ENCODE measurements at places on chromosomes 13 and 19.

GRCh38 chr13:93814658-93815057 is 588.1 kb downstream of the GPC6 start:
- DNase-seq, result no peak

GRCh38 chr13:100338275-100338674 is 249.4 kb downstream of the PCCA start:
- no peak for DNase-seq

DNA sequence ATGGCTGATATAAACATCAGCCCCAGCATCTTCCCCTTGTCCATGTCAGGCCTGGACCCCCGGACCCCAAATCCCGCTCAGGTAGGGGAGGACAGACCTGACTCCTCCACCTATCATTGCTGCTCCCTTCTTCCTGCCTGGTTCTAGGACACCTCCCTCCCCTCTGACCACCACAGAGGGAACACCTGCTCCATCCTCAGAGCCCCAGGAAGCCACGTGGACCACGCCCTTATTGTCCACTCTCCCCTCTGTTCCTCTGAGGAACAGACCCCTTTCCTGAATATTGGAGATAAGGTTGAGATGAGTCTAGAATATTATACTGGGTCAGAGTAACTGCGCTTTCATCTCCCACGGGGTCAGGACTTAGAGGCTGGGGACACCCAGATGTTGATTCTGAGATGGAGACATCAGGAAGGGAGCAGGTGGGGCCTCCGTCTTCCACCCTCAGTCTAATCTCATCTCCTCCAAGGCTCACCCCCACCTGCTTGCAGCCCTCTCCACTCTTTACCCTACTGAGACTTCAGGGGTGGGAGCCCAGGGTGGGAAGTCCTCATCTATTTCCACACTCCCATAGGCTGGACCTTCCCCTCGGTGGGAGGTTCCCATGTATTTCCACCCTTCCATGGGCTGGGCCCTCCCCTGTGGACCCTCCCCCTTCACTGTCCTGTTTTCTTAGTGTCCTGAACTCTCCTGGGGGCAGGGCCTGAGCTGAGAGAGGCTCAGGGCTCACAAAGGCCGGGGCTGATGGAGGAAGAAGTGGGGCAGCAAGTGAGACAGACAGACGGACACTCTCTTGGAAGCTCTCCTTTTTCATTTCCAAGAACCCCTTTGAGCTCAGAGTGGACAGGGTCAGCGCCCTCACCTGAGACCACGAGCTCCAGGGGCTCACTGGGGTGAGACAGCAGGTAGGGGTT is 2.7 kb downstream of the LILRA4 start:
- DNase-seq, result no peak

- DNase-seq, result no peak
Observed at GRCh38 chr13:45199711-45200110, 1.1 kb downstream of the KCTD4 start.

DNA sequence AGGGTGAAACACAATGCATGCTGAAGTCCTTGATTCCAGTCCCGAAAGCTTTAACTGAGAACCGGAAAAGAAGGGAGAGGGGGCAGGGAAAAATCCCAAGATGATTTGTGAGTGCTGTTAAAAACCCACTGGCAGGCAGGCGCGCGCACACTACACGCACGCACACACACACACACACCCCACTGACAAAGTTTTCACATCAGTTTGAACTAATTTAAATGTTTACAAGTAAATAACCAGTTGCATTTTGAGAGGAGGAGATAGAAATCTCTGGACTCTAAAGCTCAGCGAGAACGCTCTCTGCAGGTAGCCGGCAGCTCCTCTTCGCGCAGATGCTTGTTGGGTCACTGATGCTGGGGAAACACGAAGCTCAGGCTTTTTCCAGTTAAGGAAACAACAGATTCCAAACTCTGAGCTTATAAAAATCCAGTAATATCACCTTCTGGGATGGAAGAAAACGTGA is 818 bp upstream of the SLITRK1 start:
- DNase-seq, result no peak

DNA sequence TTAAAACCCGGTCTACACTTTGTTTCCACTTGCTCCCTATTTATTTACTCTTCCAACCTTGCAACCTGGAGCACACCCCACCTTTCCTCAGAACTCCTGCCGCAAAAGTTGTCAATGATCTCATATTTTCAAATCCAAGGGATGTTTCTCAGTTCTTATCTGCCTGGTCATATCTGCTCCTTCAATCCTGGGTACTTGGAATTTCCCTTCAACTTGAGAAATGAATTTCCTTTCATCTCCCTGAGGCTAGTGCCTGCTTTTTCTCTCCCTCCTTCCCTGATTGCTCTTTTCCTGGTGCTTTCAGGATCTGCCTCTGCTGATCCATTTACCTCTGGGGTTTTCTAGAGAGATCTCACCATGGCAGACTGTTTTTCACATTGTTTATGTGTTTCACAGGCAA is 154.8 kb upstream of the IRS2 start:
- DNase-seq, result no peak

DNA sequence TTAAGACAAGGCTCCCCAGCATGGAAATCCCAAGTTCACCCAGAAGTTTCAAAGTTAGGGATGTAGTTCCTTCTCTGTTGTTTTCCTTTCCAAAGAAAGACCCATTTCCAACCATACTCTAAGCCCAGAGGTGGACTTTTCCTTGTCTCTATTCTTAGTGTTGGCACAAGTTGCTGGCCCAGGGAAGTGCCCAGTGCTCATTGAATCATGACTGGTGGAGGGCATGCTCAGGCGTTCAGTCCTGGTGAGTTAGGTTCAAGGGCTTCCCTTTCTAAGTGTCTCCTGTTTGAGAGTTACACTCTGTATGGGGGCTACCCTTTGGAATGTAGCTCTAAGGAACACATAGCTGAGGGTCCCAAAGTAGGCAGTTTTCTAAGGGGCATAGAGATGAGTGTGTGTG is 389.5 kb downstream of the KCNRG start:
- DNase-seq, result no peak

DNA sequence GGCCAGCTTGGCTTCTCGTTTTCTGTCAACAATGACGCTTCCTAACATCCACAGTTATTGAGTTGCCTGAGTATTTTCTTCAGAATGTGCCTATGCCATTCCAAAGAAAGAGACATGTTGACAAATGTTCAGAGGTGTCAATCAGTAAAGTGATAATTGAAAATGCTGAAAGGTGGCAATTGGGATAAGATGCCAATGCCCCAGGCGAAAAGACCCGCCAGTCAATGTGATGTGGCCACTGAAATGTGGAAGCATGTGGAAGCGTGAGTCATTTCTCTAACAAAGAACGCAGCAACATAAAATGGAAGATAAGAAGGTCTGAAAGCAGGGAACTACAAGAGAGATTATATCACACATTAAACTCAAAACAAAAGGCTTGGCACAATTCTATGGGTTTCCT is 882.2 kb upstream of the SLC10A2 start:
- no peak for DNase-seq

- no peak for DNase-seq
Observed at GRCh38 chr13:54845351-54845965, 1816.8 kb downstream of the OLFM4 start.

DNA sequence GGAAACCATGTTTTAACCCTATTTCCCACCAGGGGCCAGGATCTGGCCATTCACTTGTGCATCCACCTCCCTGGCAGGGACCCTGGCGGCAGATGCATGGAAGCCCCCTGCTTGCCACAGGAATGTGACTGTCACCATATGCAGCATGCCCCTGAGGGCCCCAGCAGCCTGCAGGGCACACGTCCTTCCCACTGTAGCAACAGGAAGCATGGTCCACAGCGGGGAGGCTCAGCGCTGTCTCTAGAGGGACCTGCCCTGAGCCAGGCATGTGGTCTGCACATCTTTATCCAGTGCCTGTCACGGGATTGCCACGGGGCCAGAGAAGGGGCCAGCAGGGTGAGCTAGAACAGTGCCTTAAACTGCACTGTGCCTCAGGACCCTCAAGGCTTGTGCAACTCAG is 34.9 kb upstream of the MCF2L start:
- DNase-seq, result no peak
